ENCODE measurements at places on chromosomes 7 and 10.

DNA sequence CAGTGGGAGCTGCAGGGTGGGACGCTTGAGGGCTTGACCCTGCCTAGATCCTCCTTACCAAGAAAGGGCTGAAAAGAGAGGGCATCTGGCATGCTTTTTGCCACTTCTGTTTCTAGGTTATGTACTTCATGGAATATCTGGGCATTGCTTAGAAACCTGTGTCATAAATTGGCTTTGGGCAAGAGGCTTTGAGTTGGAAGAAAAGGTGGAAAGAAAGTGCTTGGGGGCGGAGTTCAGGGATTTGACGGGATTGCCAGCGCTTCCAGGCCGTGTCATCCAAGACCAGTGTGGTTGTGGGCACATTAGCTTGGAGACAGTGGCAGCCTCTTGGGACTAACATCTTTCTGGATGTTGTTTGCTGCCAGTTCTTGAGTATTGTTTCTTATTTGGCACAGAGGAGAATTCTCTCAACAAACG is 825 bp downstream of the ZNF862 start:
- no peak for DNase-seq

DNA sequence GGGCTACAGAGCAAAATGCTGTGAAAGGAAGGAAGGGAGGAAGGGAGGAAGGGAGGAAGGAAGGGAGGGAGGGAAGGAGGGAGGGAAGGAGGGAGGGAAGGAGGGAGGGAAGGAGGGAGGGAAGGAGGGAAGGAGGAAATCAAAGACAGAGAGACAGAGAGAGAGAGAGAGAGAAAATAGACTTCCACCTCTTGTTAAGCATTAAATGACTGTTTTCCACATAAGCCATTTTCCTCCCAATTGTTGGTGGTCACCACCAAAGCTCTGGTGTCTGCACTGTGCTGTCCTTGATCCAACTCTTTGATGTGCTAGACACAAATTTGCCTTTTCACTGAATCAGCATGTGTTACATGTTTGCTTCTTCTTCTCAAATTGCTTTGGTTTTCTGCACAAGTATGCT is 90.7 kb upstream of the INHBA start:
- DNase-seq = no peak

DNA sequence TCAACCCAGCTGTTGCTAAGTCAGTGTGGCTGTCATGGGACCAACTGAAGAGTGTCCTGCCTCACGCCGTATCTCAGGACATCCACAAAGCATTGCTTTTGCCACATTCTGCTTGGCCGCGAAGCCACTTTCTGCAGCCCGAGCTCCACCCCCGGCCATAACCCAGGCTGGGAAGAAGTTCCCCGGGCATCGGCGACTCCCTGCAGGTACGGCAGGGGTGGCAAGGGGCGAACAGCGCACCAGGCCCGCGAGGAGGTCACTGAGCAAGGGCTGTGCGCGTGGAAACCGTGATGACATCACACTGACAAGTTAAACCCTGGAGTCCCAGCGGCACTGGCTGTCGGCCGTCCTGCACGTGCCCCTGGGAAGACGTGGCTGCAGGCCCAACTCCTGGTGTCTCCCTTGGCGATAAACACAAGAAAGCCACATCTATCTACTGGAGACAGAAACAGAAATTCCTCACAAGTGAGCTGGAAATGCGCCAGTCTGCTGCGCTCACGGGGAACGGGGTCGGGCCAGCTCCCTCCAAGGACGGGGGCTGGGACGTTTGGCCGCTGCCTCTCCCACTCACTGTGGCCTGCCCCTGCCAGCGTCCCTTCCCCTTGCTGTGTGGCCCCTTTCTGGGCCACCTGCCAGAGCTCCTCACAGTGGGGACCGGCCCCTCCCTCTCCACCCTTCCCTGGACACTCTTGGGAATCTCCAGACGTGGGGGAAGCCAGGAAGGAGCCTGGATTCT is 326.3 kb downstream of the DNAJB6 start:
- peak; percentile 18 for DNase-seq

DNA sequence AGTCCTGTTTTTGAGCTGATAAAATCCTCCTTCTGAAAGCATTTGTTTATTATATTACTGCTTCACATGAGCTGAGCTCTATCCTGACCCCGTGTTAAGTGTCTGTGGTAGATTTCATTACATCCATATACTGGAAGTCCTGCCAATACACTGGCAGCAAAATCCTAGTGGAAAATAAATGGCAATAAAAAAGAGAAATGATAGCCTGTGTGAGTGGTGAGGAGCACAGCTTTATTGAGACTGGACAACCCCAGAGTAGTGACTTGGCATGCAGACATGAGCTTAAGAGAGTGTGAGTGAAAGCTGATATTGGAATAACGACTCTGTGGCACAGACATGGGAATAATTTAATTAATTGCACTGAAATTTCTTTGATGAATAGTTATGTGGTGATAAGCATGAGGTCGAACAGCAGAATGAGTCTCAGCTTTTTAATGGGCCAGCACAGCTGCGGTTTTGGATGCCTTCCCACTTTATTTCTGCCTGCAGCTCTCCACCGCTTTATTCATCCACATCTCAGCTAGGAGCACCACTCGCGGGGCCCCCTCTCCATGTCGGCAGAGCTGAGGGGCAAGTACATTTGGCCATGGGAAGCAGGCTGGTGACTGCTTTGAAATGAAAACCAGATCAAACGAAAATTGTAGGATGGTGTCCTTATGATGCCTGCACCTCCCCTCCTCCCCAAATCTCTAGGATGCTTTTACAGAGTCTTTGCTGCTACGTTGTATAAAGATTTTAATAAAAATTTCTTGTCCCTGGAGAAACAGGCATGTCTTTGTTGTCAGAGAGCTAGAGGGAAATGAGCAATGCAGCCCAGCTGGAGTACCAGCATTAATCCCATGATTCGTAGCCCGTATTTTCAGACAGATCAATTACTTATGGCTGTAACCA is 494.3 kb downstream of the AUTS2 start:
- DNase-seq = no peak

DNA sequence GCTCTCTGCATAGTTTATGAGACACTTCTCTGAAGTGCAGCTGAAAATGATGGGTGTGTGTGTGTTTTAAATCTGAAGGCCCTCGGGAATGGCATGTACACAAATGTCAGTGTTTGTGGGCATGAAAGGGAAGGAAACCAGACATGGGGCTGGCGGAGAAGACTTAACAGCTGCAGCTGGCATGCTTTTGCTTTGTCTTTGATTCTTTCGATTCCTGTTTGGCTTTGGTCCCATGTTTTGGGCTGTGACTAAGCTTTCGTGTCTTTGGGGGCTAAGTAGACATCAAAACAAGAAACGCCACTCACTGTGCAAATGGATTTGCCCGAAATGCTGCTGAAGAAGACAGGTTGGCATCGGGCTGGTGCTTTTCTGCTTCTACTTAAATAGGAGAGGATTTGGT is 179.3 kb downstream of the PFKFB3 start:
- no peak for DNase-seq

GRCh38 chr10:101967713-101968112 is 88.3 kb downstream of the ARMH3 start:
- DNase-seq = peak; percentile 28

GRCh38 chr7:122161628-122162027 is 17.6 kb upstream of the AASS start:
- no peak for DNase-seq

GRCh38 chr10:14382531-14382930 is 51.8 kb upstream of the FRMD4A start:
- DNase-seq = no peak

- DNase-seq = no peak
Measured at GRCh38 chr7:114629762-114630161, 215.1 kb downstream of the FOXP2 start.

GRCh38 chr7:26696161-26696560 is 168.2 kb downstream of the SKAP2 start:
- DNase-seq = no peak

DNA sequence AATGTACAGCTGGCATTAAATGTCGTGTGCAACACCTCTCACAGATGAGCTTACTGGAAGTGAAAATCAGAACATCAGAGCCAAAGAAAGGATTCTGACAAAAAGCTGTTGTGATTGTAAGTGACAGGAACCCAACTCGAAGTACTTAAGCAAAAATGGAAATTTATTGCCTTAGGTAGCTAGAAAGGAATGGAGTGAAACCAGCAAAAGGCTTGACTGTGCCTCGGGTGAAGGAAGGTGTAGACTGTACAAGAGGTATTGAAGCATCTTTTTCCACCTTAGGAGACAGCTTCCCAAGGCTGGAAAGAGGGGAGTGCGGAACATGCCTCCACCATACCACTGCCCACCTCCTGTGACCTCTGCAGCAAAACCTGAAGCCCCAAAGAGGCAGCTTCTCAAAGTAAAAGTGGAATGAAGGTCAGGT is 27.3 kb upstream of the ITGB1 start:
- no peak for DNase-seq

DNA sequence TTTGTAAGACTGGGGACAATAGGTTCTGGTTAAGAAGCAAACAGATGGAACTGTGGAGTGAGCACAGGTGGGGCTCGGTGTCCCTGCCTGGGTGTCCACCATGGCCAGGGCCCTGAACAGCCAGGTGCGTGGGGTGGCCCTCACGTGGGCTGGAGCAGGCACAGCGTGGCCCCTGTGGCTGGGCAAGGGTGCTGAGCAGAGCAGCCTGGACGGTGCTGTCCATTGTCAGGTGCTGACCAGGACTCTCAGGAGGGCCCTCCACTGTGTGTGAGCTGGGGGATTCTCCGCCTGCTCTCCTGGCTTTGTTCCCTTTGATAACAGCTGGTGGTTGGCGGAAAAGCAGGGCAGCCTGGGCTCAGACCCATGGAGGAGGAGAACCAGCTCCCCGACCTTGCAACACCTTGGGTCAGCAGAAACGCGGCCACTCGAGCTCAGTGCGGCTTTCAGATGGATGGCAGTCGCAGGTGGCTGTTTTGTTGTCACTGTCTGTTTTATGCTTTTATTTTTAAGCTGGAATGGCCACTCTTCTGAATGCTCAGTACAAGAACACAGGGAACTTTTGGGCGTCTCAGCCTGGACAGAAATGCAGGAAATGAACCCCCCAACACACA is 273.9 kb upstream of the ADARB2 start:
- no peak for DNase-seq

DNA sequence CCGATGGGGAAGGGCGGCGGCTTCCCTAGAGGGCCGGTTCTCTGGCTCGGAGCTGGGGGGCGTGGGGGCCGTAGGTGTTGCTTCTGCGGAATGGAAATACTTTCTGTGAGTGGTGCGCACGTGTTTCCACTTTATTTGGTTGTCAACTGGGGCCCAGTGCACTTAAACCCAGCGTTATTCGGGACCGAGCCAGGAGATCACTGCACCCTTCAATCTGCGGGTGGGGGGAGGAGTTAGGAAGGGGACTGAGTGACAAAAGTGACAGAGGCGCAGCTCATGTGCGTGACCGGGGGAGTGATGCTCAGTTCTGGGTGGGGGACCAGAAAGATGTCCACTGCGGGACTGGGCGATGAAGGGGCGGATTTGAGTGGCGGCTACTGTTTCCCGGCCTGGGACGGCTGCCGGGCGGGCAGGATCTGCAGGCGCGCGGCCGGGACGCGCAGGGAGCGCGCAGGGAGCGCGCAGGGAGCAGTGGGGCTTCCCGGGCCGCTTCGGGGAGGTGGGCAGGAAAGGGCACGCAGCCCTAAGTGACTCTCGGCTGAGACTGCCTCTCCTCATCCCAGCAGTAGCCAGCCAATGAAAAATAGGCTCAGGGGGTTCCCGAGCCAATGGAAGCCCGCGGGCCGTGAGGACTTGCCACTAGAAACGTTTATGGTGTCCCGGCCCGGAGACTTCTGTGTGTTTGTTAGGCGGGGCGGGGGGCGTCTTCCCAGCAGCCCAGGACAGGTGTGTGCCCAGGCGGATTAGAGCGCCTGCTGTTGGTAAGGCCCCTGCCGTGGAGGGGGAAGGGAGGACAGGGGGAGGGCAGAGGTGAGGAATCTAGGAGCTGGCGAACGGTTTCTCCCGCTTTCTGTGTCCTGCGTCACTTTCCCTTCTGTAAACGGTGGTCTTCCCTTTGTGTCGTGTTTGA is 54.3 kb upstream of the KDM7A start:
- peak; percentile 29 for DNase-seq

DNA sequence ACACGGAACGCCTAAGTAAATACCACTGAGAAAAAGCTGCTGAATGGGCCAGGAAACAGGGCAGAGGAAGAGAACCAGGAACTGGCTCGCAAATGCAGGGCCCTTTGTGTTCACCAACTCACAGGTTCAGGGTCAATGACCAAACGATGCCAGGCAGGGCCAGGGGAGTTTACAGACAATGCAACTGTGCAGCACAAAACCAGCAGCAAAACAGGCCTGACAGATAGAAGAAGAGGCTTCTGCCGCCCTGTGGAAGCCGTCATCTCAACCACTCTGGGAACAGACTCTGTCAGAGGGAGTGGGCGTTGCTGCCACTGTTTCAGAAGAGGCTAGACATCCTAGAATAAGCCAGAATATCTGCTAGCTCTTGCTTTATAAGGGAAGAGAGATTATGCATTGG is 117.9 kb downstream of the KMT2E start:
- DNase-seq = no peak

DNA sequence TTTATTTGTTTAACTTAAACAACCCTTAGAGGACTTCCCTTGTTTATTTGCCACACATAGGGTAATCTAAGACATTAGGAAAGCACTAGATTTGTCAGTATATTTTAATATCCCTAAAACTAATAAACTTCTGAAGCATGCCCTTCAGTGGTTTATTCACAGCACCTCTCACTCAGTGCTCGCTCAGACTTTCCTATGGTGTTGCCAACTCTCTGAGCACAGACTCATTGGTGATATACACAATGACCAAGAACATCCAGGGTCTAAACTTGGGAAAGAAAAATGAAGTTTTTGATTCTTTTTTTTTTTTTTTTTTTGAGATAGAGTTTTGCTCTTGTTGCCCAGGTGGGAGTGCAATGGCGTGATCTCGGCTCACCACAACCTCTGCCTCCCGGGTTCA is 82.2 kb downstream of the RAB11FIP2 start:
- DNase-seq = no peak

DNA sequence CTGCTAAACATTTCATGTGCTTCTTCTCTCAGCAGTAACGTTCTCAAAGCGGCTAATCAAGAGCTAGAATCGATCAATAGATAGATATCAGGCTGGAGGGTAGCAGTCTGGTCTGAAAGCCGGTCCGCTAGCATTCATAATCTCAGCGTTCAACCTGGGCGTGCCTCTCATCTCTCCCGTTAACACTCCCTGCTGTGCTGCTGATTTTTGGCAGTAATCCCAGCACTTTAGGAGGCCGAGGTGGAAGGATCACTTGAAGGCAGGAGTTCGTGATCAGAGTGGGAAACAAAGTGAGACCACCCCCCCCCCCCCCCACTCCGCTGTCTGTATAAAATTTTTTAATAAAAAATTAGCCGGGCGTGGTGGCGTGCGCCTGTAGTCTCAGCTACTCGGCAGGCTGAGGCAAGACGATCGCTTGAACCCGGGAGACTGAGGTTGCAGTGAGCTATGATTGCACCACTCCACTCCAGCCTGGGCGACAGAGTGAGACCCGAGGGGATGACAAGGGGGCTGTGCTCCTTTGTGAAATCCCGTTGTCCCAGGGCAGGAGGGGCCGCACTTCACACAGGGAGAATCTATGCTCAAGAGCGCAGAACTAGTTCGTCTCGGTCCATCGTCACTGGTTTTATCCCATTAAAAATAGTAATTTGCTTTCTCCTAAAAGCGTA is 624 bp upstream of the CEP55 start:
- DNase-seq = peak; percentile 26

All from brain microvascular endothelial cell (primary cell).